ENCODE measurements at places on chromosomes 4 and X.

GRCh38 chr4:156981262-156981769 is 9.7 kb upstream of the PDGFC start:
- DNase-seq: no peak

DNA sequence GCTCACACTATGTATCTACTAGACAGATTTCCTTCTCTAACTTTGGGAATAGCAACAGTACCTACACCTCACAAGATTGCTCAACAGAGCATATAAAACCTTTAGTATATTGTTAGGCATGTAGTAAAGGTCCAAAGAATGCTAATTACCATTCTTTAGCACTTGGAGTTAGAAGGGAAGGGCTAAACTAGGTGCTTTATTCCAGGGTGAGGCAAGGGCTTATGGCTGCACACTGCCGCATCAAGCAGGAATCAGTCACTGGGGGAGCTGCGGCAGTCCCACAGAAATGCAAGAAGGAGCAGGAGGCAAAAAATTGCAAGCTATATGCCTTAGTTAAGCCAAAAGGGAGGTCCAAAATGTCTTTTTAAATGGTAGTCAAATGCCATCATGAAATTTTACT is 162.7 kb downstream of the PPP3CA start:
- peak; percentile 58 for DNase-seq

GRCh38 chr4:80161413-80162058 is 35.8 kb upstream of the PRDM8 start:
- DNase-seq: no peak

DNA sequence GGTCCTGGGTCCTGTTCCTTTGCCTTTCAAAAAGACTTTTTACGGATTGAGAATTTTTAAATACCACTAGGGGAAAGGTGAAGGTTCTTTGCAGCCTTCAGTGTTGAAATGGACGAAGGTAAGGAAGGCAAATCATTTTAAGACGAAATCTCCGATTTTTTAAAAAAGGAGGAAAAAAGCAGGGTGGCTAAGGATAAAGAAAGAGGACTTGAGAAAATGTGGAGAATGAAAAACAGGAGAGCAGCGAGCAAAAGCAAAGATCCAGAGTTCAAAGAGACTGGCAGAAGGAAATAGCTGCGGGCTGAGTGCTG is 314 bp downstream of the EPHA5 start:
- DNase-seq: no peak

DNA sequence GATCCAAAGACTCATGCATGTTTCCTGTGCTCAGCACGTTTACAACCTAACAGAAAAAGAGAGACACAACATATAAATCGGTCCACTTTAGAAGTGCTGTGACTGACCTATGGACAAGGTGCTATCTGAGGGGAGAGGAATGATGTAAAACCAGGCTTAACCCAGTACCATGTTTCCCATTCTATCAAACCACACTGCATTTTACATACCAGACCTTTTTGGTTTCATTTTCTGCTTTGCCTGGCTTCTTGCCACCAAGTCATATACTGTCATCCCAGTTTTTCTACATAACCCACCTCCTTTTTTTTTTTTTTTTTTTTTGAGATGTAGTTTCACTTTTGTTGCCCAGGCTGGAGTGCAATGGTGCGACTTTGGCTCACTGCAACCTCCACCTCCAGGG is 82.2 kb downstream of the KLF8 start:
- DNase-seq: no peak
